ENCODE measurements at places on chromosomes 2 and 18. TPM values are rescaled to one million over a fixed set of nuclear protein-coding genes. Genes with fewer than 3 reads are reported as not detected.

- H3K4me3 ChIP-seq = no peak overlapping the region
- H3K27me3 ChIP-seq = no peaks in the 10 kb centered on the region
- H3K36me3 ChIP-seq = no peaks in the 10 kb centered on the region
- DNase-seq = no peak
- H3K4me1 ChIP-seq = peaks cover 6% of the 10 kb centered on the region
Observed at GRCh38 chr2:30527411-30527810, 80.4 kb downstream of the LCLAT1 start.

- H3K36me3 ChIP-seq = no peaks in the 10 kb centered on the region
- H3K27me3 ChIP-seq = no peaks in the 10 kb centered on the region
- DNase-seq = no peak
- no peak overlapping the region for H3K27ac ChIP-seq
- no peak overlapping the region for H3K4me3 ChIP-seq
Observed at GRCh38 chr18:46502444-46502843, 154.6 kb downstream of the LOXHD1 start.

- H3K4me1 ChIP-seq = no peaks in the 10 kb centered on the region
- DNase-seq = no peak
- H3K27ac ChIP-seq = no peak overlapping the region
- no peaks in the 10 kb centered on the region for H3K27me3 ChIP-seq
Observed at GRCh38 chr2:8268172-8268783, 413.6 kb upstream of the ID2 start.

DNA sequence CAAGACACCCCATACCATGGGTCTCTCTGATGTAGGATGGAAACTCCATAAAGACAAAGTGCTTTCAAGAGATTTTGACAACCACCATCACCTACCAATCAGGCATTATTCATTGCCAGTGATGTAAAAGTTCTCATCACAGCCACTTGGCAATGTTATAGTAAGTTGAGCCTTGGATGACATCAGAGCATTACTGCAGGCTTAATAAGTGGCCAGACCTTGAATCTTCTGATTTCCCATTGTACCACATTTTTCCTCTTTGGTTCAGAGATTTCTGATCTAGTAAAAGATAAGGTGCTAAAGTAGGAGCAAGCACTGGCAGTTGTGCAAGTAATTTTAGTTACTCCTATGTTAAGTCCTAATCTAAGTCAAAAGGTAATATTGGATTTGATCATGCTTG is 36.5 kb downstream of the OSR1 start:
- no peak overlapping the region for H3K4me3 ChIP-seq
- no peaks in the 10 kb centered on the region for H3K36me3 ChIP-seq
- no peak for DNase-seq

DNA sequence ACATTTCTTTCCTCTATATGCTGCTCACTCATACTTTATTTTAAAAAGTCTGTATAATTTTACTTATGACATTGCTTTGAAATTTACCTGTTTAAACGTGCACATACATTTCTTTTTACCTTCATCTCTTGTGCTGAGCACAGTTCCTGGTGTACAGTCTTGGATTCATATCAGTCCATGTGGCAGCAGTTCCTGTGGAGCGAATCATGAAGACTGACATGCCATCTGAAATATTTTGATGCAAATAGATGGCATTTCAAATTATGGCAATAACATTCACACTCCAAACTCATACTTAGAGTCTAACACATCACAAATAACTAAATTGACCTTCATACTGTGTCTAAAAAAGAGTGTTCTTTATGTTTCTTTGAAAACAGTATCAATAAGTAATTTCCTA is 90.3 kb upstream of the CDH2 start:
- no peaks in the 10 kb centered on the region for H3K36me3 ChIP-seq
- no peaks in the 10 kb centered on the region for H3K27me3 ChIP-seq
- no peak overlapping the region for H3K4me3 ChIP-seq
- no peaks in the 10 kb centered on the region for H3K4me1 ChIP-seq
- no peak overlapping the region for H3K27ac ChIP-seq

The ASXL3 gene
- total RNA-seq = 4.3 TPM

The SEPTIN10 gene
- total RNA-seq = 132 TPM
